NCI-H748 treated with DMSO at 0.1 percent for 48 hours (cell line): ENCODE measurements at places on chromosomes 3 and 15.

- DNase-seq, result peak; percentile 3
Measured at GRCh38 chr3:57596495-57597126, 533 bp downstream of the ARF4 start.

DNA sequence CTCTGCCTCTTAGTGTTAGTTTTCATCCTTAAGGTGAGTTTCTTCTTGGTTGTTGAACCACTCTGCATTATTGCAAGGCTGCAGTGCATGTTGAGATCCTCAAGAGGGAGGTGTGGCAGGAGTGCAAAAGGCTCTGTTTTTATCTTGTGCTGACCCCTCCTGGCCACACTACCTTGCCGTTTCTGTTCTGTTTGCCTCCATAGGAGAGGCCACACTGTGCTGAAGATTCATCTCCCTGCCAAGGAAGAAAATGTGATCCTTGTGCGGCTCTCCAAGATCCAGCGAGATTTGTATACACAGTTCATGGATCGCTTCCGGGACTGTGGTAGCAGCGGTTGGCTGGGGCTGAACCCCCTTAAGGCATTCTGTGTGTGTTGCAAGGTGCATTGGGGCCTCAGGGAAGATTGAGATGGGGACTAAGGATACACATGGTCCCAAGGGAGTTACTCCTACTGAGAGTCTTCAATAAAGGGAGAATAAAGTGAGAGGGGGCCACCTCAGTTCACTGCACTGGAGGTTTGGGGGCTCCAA is 33.0 kb upstream of the TEX264 start:
- DNase-seq, result no peak

DNA sequence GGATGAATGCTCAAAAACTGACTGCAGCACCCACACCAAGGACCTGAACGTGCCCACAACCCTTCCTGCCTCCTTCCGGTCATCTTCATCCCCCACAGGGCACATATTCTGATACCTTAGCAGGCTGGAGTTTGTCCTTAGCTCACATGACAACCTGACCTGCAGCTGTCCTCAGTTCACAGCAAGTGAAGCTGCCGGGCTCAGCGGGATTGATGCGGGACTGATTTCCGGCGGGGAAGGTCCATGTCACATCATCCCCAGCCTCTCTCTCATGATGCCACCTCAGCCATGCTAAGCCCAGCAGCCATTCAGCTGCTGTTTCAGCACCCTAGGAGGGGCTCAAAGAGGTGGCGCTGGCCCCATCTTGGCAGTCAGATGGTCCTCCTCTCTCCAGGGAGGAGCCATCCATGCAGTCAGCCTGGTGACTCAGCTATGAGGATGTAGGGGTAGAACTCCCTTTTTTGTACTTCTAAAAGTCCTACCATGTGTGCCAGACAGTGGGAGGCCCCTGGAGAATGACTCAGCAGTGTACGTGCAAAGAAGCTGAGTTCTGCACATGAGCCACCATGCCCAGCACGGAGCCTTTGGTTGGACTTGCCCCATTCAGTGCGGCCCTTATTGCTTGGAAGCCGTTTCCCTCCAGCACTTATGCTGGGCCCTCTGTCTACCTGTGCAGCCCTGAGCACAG is 9.5 kb downstream of the CA12 start:
- no peak for DNase-seq

- no peak for DNase-seq
Measured at GRCh38 chr3:56087451-56088053, 380.7 kb downstream of the ERC2 start.

GRCh38 chr15:58510715-58511598 is 79.2 kb downstream of the LIPC start:
- DNase-seq, result no peak

- DNase-seq, result no peak
Measured at GRCh38 chr15:65329984-65330735, 25.7 kb downstream of the RNU5B-1 start.

DNA sequence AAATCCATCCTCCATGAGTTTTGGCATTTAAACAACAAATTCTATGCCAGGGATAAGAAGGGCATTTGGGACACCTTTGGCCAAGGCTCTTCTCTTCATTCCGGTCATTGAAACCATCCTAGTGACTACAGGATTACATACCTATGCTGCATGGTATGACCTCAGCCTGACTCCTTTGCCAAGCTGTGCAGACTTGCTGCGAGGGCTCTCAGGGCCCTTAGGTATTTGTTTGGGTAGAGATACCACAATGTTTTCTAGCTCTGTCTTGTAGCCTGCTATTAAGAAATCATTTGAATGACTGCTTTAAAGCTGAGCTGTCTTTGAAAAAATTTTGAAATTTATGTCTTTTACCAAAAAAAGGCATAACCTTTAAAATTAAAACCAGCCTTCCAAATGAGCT is 749.8 kb upstream of the SGO1 start:
- no peak for DNase-seq

GRCh38 chr3:77303955-77304699 is 264.2 kb downstream of the ROBO2 start:
- no peak for DNase-seq

GRCh38 chr3:84991422-84991900 is 32.7 kb downstream of the CADM2 start:
- DNase-seq, result no peak

GRCh38 chr3:168156479-168156878 is 60.8 kb upstream of the GOLIM4 start:
- DNase-seq, result no peak

- DNase-seq, result no peak
Measured at GRCh38 chr3:64120876-64121275, 97.6 kb upstream of the PSMD6 start.
